ENCODE measurements at places on chromosomes 2 and 18. TPM values are rescaled to one million over a fixed set of nuclear protein-coding genes. Genes with fewer than 3 reads are reported as not detected.
A peak's percentile ranks its signal among the peaks of the same experiment; 100 is the strongest.

GRCh38 chr2:233331536-233331935 lies 22.8 kb upstream of the DGKD start:
- no peak for DNase-seq

- DNase-seq, result peak; percentile 1
Observed at GRCh38 chr2:239884875-239885274, 140.3 kb downstream of the NDUFA10 start.

DNA sequence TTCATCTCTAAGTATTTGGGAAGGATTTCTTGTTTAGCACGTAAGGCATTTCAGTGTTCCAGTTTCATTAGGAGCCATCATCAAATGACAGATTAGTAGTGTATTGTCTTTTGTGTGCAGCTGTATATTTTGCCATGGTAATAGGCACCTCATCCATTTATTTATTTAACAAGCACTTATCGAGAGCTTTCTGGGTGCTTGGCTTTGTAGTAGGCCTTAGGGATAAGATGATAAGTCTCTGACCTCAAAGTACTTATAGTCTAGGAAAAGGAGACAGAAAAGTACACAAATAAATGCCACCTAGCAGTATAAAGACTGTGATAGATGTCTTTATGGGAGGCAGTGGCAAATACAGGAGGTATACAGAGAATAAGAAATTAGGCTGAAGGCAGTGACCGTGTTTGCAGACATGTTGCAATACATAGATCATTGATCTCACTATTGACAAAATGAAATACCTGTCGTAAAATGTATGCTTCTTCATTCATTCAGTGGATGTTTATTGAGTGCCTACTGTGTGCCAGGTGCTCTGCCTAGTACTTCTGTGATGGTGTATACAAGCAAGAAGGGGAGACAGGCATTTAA lies 265.9 kb downstream of the SETBP1 start:
- DNase-seq, result no peak

GRCh38 chr18:36592282-36592681 lies 236.5 kb downstream of the TPGS2 start:
- DNase-seq, result no peak

DNA sequence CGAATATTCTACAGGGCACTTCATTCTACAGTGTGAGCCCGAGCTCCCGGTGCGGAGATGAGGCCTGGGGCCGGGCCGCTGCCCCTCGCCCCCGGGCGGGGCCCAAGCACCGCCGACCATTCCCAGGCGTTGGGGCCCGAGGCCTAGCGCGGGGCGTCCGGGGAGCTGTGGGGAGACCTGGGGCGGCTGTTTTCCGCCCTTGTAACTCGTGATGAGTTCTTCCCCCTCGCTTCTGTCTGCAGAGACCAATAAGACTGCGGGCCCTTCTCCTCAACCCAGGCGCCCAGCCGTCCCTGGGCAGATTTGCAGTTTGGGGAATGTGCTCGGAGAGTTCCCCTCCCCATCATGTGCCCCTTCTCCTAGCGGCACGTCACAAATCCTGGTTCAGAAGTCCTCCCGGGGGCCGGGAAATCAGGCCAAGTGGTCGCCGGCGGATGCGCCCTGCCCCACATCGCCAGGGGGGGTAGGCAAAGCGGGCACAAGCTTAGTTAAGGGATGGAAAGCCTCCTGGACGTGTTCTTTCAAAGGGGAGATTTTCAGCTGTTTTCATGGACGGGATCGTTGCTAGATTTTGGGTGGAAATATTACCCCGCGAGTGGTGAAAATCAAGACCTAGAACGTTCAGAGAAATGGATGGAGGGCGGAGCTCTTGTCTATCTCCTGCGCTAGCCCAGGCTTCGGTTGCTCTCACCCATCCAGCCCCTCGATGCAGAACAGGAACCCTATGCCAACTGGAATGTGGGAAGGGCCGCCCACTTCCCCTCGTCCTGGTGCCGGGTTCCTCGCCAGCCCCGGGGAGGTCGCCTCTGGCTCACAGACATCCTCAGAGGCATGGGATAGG lies 18.8 kb upstream of the HAAO start:
- DNase-seq, result peak; percentile 42

GRCh38 chr2:240002983-240003382 lies 22.2 kb downstream of the NDUFA10 start:
- no peak for DNase-seq

DNA sequence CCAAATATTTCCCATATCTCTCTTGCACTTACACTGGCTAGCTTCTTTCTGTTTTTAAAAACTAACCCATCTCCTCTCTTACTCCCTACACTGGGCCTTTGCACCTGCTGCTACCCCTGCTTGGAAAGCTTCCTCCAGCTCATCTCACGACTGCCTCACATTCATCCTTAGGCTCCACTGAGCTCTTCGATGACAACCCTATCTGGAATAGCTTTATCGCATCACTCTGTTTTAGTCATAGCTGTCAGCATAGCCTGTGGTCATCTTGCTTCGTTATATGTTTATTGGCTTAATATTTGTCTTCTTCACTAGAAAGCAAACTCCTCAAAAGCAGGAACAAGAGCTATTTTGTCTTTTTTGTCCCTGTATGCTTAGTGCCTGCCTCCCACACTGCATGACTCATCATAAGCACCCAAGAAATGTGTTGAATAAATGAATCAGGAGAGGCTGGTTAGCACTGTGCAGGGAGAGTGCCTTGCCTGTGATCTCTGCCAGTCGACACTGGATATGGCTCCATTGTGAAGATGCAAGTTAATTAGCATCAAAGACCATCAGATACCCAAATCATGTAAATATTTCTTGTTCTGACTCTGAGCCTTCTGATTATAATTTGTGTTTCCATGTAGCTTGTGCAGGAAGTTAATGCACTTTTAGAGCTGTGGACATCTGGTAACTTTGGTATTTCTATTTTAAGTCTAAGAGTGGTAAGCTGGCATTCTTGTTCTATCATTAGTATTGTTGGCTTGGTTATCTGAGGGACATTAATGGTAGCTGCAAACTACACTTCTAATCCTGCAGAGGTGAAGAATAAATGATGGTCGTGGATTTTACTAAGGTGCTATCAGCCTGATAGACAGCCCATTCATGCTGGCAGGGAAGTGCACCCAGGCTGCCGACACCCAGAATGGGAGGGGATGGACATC lies 10.3 kb upstream of the DYTN start:
- DNase-seq, result peak; percentile 7

- DNase-seq, result peak; percentile 46
Observed at GRCh38 chr2:64837925-64838641, 151.1 kb upstream of the SLC1A4 start.

GRCh38 chr2:36300697-36301096 lies 54.9 kb upstream of the CRIM1 start:
- no peak for DNase-seq

GRCh38 chr2:231463698-231464575 lies at the start of gene NCL:
TSS of gene NCL (minus strand) at chr2:231464484. CDS start at chr2:231464353, 131 bp downstream.
- DNase-seq, result peak; percentile 98

DNA sequence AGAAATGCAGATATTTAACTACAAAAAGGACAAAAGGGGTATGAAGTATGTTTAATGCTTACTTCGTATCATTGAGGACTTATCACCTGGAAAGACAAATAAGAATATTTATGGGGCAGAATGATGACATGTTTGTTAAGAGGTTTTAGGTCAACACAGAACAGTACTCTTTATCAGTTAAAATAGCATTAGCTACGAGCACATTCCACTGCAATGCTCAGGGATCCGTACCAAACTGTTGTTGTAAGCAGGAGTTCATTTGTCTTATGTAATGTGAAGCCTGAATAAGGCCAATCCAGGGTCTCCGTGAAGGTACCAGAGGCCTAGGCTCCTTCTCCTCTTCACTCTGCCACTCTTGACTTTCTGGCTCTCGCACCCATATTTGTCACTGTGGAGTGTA lies 465.7 kb upstream of the NRP2 start:
- no peak for DNase-seq

DNA sequence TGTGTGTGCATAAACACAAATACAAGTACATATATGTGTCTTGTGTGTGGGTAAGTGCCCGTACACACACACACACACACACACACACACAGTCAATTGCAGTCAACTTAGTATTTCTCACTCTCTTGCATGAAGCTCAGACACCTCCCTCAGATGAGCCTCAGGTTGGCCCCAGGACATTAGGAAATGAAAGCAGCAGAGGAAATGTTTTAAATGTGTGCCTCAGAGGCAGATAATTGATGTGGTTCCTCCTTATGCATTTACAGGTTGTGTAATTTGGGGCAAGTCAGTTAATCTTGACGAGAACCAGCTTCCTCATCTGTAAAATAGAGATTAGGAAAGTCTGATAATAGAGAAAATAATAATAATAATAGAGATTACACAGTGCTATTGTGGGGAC lies 814.0 kb upstream of the ID2 start:
- no peak for DNase-seq

- DNase-seq, result no peak
Observed at GRCh38 chr2:42784204-42784880, 8.0 kb downstream of the HAAO start.

Gene LYPD6B
- 0.94 TPM for total RNA-seq

DNA sequence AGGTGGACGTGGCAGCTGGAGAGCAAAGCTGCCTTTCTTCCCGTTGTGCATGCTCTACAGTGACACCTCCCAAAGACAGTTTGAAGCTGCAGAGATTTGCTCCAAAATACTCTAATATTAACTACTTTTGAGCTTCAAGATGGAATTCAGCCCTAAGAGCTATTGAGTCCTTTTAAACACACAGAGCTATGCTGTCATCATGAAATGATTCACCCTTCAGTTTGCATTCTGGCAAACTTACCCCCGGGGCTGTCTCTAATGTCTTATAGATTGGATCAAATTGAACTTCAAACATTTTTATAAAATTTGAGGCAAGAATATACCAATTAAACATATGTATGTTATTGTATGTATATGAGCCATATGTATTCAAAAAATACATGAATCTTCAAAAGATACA lies 110.7 kb upstream of the EFEMP1 start:
- no peak for DNase-seq

Gene SERPINB2
- 1.3 TPM for total RNA-seq

DNA sequence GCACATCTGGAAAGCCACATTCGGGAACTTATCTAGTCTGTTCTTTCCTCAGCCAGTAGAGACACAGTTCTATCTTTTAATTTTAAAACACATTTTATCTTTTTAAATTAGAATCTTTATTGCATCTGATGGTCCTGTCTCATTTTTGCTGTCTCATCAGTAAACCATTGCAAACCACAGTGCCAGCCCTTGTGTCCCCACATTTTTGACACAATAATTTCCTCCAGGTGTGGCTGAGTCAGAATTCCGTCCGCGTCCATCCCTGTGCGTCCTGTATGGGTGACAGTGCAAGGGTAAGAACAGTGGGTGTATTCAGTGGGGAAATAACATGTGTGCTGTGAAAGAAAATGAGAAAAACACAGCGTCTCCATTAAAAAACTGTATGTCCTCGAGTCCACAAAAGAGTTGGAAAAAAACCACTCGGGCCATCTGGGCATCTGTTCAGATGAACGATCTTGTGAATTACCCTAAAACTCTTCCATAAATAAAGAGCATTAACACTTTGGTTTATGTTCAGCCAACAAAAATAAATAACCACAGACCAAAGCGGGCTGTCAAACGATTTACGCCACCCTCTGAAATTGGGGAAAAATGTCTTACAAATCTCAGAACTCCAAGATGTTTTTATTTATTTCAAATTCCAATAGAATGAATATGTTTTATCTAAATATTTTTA lies 137.3 kb downstream of the ZNF516 start:
- DNase-seq, result no peak

DNA sequence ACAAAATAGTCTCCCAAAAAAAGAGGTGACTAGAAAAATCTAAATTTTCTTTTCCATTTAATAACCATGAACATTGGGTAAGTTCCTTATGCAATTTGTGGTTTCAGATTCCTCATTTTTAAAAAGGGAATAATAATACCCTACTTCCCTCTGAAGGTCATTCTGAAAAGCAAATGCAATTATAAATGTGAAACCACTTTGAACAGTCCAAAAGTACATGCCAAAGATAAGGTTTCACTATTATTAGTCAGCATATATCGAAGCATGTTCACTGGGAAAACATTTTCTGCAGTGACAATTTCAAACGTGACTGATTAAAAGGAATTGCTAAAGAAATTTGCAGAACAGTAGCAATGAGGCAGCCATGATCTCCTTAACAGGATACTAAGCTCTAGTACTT lies 100.1 kb upstream of the RNF152 start:
- DNase-seq, result peak; percentile 28

Gene SCYGR4
- total RNA-seq, result not detected

Gene TDRD15
- not detected for total RNA-seq

Gene PLEK
- not detected for total RNA-seq

Gene TUBA4B
- total RNA-seq, result not detected

DNA sequence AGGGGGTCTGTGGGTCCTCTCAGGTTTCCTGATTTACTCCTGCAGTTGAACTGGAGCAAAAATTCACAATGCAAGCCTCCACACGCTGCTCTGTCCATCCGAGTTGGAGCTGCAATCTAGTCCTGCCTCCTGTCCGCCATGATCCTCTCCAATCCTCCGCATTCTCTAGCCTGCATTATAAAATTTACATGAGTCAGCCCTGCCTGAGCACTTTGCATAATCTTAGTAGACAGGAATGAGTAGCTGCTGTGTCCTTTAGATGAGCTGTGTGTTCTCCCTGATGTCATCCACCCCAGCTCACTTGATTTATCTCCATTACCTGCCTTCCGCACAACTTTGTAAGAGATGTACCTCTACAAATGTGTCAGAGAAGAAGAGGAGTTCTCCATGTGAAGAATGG lies 355.6 kb downstream of the STK39 start:
- DNase-seq, result no peak

- DNase-seq, result no peak
Observed at GRCh38 chr2:62141142-62141740, 54.7 kb upstream of the B3GNT2 start.

DNA sequence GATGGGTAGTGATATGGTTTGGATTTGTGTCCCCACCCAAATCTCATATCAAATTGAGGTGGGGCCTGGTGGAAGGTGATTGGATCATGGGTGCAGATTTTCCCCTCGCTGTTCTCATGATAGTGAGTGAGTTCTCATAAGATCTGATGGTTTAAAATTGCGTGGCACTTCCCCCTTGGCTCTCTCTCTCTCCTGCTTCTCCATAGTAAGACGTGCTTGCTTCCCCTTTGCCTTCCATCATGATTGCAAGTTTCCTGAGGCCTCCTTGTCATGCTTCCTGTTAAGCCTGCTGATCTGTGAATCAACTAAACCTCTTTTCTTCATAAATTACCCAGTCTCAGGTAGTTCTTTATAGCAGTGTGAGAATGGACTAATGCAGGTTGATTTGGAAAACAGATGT lies 223.2 kb upstream of the APCDD1 start:
- no peak for DNase-seq

Gene AOX1
- total RNA-seq, result 5.9 TPM

GRCh38 chr2:59250307-59250677 lies 1009.2 kb upstream of the FANCL start:
- no peak for DNase-seq

DNA sequence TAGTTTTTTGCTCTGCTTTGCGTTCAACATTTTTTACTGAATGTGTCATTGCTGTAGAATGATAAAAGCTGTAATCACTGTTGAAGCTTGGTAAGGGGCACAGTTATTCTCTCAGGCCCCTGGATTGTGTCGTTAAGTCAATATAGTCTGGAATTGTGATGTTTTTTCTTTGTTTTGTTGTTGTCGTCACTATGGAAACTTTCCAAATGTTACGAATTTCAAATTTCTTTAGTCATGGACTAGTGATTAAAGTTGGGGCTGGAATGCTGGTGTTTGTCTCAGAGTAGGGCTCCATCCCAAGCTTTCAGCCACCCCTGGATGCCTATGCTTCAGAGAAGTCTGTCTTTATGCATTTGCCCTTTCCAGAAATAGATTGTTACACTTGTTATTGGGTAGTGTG lies 287.2 kb downstream of the CDH19 start:
- no peak for DNase-seq

All from myocyte (in vitro differentiated cells).